ENCODE measurements at places on chromosomes 6 and 20.

DNA sequence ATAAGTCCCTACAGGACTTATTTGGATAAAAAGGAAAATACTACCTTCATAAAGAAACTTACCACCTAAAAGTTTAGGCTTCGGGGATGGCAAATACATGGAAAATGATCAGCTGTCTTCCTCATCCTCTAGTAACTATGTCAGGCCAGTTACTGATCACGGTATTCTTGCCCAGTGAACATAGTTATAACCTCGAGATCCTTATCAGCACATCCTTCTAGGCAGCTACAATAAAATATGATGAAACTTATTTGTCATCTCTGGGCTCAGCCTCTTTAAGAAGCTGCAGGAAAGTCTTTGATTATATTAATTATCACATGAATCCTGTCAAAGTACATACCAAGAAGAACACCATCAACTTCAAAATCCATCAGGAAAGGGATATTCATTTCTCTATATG, 41.8 kb downstream of the SF3B5 start:
- DNase-seq = no peak

DNA sequence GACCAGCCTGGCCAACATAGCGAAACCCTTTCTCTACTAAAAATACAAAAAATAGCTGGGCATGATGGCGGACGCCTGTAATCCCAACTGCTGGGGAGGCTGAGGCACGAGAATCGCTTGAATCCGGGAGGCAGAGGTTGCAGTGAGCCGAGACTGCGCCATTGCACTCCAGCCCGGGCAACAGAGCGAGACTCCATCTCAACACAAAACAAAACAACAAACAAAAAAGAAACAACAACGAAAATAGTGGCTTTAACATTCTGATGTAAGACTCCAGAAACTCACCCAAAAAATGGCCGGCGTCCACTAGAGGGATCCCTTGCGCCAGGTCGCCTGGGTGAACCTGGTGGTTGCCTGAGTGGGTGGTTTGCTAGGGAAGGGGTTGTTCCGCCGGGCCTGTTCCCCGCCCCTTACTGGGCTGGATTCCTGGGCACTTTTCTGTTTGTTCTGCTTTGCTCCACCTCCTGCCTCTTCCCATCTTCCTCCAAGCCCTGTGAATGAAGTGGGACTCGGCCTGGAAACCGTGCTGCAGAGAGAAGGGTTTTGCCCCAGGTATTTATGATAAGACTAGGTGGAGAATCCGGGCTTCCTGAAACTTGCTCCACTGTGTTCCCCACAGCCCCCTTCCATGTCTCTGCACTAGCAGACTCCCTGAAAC, 1.5 kb downstream of the PABPC1L start:
- no peak for DNase-seq

DNA sequence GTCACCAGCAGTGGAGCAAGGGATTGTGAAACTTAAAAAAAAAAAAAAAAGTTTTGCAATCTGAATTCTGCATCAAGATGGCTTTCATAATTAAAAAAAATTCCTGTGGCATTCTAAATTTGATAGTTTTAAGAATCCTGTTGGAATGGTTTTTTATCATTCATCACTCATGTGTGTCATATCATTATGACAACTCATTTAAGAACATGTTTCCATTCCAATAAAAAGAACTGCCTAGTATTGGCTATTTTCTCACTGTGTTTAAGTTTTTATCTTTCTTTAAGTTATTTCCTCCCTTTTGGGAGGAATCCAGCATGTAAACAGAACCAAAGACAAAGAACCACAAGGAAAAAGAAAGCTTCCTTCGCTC, 26.2 kb upstream of the RHAG start:
- no peak for DNase-seq

DNA sequence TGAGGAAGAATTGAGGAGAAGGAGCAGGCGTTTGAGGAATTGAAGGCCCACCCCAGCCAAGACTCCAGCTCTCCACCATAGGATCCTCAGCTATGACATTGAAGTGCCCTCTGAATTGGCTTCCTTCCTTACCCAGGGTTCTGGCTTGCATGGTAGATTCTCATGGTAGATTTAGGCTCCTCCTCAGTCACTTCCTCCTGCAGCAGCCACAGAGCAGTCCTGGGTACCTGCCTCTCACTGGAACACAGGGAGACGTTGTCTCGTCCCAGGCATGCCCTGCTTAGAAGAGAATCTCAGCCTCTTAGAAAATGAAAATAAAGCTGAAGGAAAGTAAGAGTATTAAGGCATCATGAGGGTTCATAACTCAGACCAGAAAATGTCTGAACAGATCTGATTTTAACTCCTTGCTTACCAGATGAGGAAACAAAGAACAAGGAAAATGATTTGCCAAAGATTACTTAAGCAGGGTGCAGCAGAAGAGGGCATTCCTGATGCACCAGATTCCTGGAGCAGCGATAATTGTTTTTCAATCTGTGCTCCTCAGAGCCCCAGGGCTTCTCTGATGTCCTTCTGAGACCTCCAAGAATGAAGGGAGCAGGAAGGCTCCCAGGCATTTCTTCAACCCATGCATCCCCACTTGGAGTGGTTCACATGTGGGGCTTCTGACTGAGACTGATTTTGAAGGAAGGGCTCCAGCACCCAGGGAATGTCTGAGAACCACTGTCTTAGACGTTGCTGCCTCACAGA, 219.8 kb downstream of the HIVEP2 start:
- no peak for DNase-seq

GRCh38 chr6:105601541-105602236, 198.8 kb upstream of the PREP start:
- DNase-seq = no peak

GRCh38 chr20:37755665-37756064, 61.8 kb downstream of the CTNNBL1 start:
- DNase-seq = no peak

- DNase-seq = peak; percentile 14
Measured at GRCh38 chr6:107784669-107785068, 39.4 kb downstream of the SCML4 start.

DNA sequence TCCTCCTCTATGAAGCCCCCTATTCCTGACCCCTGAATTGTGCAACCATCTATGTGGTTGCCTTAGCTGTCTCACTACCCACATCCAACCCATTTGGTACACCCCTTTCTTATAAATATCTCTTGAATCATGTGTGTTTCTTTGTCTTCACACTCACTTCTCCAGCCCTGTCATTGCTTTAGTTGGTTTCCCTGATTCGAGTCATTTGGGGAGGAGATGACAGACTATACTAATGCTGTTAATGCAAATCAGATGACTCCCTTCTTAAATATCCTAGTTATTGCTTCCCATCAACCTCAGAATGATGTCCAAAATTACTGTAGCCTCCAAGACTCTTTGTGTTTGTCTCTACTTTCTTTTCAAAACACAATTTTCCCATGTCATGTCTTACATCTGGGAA, 23.0 kb downstream of the SLC35D3 start:
- no peak for DNase-seq

GRCh38 chr20:38434301-38434741, 807 bp downstream of the SNHG17 start:
- DNase-seq = no peak

- DNase-seq = no peak
Measured at GRCh38 chr6:39029156-39030011, 19.2 kb upstream of the GLP1R start.

GRCh38 chr6:145904391-145904790, 59.8 kb downstream of the SHPRH start:
- DNase-seq = no peak

- DNase-seq = no peak
Measured at GRCh38 chr20:49825521-49826033, 12.9 kb downstream of the SLC9A8 start.

DNA sequence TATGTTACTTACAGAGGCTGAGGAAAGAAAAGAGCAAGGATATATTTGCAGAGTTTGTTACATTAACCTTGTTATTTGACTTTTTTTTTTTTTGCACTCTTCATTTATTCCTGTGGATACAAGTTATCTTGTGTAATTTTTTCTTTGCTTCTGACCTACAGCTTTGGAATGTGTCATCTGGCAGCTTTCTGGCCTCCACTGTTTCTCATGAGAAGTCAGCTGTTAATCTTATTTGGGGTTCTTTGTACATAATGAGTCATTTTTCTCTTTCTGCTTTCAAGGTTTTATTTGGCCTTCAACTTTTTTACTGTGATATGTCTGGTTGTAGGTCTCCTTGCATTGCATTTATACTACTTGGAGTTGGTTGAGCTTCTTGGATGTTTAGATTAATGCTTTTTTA, 333.4 kb downstream of the SMOC2 start:
- no peak for DNase-seq

DNA sequence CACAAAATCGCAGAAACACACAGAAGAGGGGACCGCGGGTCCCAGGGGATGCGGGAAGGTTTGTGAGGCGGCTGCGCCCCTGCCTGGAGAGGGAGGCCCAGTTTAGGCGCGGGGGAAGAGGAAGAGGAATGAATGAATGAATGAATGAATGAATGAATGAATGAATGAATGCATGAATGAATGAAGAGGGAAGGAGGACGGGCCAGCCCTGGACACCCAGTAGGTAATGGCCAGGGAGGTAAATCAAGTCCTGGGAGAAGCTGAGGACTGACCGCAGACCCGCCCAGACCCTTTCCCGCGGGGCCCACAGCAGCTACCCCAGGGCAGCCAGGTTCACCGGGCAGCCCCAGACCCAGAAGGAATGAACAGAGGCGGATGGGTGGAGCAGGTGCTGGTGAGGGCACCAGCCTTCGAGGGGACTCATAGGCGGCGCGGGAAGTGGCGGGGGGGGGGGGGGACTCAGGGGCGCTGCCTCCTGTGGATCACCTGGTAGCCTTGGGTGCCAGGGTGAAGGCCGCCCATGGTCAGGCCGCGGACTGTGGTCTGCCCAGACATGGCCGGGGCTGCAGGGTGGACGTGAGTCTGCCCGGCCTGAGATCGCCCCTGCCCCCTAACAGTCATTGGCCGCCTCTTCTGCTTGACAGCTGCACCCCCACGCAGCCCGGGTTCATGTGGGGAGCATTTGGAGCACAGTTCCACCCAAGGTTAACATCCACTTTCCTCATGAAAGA, 192.0 kb upstream of the PDE10A start:
- no peak for DNase-seq

DNA sequence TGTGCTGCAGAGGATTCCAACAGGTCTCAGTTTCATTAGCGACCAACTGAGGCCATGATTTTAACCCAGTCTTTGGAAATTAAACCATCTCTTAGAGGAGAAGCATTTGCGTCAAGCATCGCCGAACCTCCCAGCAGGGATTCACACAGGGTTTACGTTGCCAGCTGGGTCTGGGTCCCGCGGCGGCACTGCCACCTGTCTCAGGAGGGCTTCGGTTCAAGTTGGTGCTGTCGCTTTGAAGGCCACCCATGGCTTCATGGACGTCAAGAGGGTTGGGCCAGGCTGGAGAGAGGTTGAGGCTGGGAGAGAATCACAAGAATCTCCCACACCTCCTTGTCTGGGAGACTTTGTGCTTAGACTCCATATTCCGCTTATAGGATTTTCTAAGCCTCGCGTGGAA, 43.0 kb upstream of the FRMD1 start:
- no peak for DNase-seq

DNA sequence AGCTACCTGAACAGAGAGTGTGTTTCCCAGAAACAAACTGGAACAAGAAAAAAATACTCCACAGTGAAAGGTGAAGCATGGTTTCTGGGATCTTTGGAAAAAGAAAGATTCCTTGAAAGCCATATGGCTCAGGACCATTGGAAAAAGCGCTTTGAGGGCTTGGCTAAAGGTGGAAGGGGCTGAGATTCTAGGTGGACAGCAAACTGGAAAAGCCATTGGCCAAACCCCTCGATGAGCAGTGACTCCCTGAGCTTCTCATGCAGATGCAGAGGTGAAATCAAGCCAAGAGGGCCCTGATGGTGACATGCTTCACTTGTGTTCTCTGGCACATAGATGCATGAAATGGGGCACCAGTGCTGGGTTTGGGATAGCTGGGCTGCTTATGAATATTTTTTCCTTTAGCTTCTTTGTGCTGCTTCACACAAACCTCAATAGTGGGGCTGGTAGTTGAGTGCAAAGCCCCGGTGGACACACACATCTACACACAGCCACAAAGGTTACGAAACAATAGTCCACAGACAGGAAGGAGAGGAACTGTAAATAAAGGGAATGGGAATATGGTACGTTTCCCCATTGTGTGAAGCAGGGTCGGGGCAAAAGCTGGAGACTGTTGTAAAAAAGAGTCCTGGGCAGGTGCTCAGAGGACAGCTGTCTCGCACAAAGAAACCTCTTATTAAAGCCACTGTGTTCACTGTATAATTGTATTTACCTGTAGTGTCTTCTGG, 117.8 kb downstream of the FOXA2 start:
- DNase-seq = no peak
